Renal pelvis (tissue), 12 donors: ENCODE measurements at places on chromosomes 2 and 18.

GRCh38 chr18:64982414-64983055 lies 768.3 kb upstream of the CDH7 start:
- DNase-seq = no peak

DNA sequence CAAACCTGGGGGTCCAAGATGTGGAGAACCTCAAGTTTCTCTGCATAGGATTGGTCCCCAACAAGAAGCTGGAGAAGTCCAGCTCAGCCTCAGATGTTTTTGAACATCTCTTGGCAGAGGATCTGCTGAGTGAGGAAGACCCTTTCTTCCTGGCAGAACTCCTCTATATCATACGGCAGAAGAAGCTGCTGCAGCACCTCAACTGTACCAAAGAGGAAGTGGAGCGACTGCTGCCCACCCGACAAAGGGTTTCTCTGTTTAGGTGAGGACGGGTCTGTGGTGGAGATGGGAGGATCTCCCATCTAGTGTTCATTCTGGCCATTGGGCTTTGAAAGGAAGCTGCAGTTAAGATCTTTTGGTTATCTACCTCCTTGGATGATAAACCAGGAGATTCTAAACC lies 2.9 kb downstream of the CASP10 start:
- DNase-seq = no peak

DNA sequence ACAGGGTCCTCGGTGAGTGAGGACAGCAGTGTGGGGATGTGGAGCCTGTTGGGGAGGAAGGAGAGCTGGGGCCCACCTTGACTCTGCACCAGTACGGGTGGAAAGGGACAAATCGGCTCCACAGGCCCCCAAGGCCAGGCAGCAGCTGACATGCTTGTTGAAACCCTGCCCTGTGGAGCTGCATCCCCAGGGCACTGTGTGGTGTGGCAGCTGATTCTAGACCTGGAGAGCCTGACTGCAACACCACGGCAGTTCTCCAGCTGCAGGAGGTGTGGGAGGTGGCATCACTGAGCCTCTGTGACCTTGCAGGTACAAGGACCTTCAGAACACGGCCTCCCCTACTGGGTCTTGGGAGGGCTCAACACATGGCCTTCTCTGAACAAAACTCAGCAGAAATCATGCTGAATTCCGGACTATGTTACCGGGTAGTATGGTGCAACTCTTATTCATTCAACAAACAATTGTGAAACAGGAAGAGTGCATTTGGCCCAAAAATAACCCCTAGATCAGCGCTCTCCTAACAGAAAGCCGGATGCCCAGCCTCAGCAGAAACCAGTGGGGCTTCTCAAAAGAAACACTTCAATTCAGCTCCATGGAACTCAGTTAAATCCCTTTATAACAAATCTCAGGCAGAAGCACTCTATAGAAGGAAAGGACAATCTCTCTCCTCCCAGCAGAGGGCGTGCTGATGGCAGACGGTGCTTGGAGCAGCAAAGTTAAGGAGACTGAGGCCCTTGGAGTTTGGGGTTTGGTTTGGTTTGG lies 104.4 kb upstream of the SALL3 start:
- DNase-seq = no peak

- DNase-seq = no peak
Observed at GRCh38 chr2:235611756-235612155, 117.9 kb downstream of the AGAP1 start.

DNA sequence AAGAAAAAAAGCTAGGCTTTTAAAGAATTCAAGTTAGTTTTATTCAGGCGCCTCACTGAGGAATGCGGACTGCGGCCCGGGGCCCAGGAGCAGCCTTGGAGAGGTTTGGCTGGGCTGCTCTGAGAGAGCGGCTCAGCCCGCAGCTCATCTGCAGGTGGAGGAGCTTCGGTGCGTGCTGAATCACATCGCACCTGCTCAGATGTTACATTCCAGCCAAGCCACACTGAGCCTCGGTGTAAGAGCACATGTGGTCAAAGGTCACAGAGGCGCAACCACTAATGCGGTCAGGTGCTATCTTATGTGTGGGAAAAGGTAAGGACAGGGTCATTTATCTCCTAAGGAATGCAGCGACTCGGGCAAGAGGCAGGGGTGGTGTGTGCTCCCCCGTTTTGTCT lies 17.1 kb upstream of the CNDP1 start:
- DNase-seq = no peak

- no peak for DNase-seq
Observed at GRCh38 chr2:237509151-237509550, 22.1 kb downstream of the MLPH start.

DNA sequence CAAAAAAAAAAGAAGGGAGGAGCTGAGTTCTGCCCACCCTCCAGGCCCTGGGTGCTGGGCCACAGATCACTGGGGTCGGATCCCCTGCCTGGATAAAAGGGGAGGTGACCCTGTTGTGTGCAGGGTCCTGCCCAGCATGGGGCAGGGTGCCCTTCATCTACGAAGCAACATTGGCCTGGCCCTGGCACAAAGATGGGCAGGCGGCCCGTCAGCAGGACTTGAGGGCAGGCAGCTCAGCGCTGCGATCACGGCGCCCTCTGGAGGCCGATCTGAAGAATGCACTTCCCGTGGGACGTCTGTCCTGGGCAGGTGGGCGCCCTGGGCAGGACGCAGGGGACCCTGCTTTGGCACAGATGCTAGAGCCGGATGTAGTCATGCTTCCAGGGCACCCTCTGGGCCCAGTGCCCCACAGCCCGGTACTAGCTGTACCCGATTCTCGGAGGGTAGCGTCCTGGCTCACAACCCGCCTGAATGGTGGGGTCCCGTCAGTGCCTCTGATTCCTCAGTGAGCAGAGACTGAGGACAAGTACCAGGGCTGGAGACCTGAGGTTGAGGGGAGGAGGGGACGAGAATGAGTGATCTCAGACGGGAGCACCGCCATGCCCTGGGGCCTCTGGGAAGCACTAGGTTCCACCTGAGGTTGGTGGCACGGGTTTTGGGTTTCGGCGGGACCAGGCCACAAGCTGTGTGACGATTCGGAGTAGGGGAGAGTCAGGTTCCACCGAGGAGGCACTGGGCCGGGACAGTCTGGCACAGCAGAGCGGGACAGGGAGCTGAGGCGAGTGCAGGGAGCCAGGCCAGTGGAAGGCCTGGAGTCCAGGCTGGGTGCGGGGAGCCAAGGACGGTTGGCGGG lies 18.0 kb downstream of the ARID5A start:
- DNase-seq = peak; percentile 52

DNA sequence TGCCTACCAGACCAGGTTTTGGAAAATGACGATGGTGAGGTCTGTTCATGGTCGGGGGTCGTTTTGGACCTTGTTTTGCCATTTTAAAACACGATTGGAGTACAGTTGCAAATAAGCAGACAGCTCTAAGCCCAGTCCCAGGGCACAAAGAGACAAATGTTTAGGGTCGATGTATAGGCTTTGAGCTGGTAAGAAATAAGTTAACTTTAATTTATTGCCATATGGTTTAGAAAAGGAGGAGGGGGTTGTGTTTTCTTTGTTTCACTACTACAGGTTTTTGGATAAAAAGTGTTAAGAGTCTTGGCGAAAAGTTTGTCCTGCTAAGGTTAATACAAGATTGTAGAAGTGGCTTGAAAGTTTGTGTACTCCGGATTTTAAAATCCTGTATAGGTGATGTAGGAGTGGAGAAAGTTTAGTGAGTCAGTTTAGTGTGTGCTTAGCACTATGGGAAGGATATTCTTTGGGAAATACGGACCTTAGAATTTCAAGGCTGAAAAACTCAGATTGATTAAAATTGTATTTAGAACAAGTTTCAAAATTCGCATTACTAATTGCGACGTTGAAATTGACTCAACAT lies 1.3 kb downstream of the KCMF1 start:
- no peak for DNase-seq
